ENCODE measurements at places on chromosomes 12 and 14.

DNA sequence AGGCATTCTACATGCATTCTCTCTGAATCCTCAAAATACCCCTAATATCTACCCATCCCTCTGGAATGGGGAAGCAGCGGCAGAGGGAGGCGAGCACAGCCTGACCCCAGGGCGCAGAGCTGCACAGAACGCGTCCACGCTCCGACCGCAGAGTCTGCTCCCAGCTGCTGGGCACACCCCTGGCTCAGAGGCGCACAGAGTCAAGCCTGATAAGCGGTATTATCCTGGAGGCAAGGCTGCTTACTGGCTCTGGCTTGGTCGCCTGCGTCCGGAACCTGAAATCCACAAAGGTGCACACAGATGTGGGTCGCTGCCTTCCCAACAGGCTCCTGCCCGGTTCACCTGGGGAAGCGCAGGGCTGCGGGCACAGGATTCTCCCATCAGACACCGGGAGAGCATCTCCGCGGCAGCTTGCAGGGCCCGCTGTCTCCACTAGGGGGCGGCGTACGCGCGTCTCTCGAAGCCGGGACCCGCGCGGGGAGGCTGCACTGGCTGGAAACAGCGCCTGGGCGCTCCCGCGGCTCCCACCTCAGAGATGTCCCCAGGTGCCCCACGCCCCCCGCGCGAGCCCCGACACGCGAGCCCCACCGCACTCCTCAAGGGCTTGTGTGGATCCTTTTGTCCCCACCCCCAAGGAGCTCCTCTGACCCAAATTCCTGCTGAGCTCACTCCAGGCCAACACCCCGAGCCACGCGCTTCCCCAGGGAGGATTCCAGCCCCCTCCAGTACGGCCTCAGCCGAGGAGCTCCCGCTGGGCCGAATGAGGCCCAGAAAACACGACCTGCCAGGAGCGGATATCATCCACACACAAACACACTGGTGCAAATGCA is 120.1 kb upstream of the FZD10 start:
- DNase-seq, result peak; percentile 71

DNA sequence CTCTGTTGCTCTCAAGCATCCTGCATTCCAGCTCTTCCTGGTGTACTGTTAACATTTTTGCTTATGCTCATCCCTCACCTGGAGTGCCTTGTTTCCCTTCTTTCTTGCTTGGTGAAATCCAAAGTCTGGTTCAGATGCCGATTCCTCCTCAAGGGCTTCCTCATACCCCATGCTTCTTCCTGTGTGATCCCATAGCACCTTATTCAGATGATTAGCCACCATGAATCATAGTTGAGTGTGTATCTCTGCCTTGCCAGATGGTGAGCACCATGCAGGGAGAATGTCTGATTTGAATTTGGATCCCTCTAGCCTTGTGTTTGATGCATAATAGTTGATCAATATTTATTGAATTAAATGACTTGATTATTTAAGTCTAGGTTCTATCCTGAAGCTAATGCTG is 39.4 kb upstream of the ANO4 start:
- peak; percentile 53 for DNase-seq

DNA sequence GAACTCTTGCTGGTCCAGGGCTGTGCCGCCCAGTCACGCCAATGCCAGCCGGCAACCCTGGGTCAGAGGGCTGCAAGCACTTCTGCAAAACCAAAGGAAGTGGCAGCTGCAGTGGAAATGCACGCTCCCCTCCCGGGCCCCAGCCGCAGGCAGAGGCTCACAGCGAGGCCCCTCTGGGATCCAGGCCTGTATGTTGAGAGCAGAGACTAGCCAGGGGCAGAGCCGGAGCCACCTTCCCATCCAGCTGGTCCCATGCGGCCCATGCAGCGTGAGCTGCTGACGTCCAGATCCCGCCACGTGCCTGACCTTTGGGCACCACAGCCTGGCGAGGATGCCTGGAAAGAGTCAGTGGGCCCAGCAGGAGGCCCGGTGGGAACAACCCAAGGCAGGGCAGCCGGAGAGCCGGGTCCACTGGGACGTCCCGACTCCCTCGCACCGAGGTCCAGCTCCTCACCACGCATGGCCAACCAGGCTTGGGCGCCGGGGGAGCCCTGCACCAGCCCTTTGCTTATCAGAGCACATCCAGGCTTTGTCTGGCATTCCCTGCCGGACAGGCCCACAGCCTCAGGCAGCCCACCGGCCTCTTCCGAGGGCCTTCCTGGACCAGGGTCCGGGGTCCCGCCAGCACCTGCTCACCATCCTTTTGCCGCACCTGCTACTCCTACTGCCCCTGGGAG is 4.3 kb downstream of the GPR132 start:
- no peak for DNase-seq

GRCh38 chr12:113252494-113252893 is 31.2 kb downstream of the TPCN1 start:
- DNase-seq, result no peak

GRCh38 chr14:73745571-73746519 is 31.7 kb upstream of the PNMA1 start:
- no peak for DNase-seq

DNA sequence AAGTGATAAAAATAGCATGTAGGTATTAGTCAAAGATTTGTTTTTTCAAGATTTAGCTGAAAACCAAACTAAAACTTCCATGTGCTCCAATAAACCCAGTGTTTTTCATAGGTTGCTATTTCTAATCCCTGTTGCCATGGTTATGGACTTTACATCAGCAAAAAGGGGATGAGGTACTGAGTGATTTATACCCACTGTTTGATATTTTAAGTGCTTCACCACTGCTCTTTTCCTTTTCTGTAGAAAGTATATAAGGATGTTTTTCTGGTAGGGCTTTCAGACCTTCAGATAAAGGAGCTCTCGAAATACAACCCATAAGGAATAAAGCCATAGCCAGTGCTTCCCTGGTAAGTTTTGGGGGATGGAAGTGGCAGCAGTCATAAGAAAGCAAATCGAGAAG is at the start of gene OTOGL:
TSS of gene OTOGL (plus strand) at position 279 of the 400 bp plus-strand sequence. CDS start 109,895 bp downstream, outside the sequence.
- DNase-seq, result no peak

DNA sequence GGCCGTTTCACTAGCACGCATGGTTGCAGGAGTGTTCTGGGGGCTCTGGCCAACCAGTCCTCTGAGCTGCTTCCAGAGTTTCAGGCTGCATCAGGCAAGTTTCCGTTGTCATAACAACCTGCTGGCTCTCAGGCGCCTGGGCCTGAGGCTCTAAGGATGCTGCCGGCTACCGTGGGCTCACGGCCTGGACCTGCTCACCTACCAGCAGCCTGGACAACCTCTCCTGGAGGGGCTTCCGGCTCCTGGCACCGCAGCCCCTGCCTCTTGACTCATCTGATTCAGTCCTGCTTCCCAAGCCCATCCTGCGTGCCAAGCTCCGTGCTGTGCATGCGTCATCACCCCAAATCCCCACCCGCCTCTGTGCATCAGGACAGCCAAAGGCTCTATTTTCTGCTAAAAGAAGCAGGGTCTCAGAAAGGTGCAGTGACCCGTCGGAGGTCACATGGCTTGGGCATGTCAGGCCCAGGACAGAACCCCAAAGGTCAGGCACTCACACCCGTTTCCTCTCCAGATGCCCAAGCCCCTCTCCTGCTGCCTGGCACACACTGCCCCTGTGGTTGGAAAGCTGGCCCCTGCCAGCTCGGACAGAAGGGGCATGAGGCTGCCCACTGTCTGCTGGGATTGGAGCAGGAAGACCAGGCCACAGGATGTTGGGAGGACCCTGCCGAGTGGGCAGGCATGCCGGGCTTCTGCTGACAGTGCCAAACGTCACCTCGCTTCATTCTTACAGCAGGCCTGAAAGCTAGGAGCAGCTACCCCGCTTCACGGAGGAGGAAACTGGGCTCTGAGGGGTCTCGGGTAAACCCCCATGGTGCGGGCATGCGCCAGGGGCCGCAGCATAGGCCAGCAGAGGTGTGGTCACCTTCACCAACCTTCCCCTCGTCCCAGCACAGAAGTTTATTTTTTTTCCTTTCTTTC is 5.7 kb downstream of the BEGAIN start:
- no peak for DNase-seq

DNA sequence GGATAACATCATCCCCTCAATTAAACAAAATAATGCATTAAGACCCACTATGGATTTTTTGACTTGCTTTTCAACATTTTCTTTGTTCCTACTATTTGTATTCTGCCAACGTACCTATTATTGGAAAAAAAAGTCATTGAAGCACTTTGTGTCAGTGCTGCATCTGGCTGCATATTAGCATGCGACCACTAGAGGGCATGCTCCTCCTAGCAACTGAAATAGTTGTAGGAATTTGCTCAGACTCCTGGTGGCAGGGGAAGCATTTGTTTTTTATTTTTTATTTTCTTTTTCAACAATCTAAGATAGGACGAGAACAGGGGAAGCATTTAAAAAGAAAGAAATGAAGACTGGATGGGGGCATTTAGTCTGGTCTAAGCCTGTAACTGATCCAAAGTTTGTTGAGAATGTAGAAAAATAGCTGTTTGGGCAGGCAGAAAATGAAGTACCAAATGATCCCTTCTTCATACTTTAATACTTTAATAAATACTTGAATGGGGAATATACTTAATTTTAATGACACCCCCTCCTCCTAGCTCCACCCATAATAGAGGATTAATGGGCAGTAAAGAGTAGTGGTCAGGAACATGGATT is 14.5 kb upstream of the CLEC4A start:
- DNase-seq, result peak; percentile 38

DNA sequence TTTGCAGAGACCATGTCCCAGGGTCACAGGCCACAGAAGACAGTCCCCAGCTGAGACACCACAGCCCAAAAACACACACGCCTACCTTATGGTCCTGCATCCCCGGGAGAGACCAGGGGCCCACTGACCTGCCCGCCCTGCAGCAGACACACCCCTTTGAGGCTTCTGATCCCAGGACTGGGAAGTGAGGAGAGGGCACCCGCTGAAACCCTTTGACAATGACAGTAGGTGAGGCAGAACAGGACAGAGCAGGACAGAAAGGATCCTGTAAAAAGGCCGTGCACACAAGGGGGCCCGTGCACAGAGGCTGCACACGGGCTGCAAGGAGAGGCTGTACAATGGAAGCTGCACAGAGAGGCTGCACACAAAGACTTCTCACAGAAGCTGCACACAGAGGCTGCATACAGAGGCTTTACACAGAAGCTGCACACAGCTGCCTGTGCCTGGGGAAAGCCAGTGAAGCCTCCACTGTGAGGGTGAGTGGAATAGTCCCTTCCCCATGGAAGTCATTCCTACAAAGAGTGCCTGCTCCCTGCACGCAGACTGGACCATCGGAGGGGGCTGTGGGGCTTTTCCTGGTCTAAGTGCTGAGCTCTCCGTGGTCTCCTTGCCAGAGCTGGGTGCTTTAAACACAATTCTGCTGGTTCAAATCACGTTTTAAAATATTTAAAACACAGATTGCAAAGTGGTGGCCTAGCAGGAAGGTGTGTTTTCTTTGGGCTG is 16.6 kb upstream of the SFSWAP start:
- no peak for DNase-seq

GRCh38 chr14:37903343-37904191 is 304.1 kb upstream of the SSTR1 start:
- peak; percentile 26 for DNase-seq

DNA sequence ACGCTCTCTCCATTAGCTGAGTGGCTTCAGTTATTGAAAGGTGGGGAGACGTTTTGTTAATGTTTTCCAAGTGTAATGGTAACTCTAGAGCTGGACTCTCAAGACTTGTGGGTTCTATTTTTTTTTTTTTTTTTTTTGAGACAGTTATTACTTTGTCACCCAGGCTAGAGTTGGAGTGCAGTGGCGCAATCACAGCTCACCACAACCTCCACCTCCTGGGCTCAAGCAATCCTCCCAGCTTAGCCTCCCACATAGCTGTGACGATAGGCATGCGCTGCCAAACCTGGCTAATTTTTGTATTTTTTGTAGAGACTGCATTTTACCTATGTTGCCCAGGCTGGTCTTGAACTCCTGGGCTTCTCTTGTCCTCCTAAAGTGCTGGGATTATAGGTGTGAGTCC is 26.2 kb downstream of the ATF1 start:
- no peak for DNase-seq

DNA sequence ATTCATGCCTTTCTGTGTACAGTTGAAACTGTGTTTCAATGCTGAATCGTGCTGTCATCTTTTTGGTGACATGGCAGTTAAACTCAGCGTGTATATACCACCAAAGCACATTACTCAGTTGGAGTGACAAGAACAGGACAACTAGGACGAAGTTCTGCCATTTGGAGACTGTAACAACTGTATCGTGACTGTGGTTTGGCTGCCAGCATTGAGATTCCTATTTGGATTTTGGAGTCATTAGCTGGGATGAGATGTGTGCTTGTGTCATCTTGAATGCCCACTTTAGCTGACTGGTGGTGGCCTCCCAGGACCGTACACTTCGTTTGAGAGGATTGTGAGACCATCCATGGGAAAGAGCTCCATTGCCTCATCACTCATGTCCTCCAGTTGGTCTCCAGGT is 42.9 kb downstream of the FBXL14 start:
- no peak for DNase-seq

DNA sequence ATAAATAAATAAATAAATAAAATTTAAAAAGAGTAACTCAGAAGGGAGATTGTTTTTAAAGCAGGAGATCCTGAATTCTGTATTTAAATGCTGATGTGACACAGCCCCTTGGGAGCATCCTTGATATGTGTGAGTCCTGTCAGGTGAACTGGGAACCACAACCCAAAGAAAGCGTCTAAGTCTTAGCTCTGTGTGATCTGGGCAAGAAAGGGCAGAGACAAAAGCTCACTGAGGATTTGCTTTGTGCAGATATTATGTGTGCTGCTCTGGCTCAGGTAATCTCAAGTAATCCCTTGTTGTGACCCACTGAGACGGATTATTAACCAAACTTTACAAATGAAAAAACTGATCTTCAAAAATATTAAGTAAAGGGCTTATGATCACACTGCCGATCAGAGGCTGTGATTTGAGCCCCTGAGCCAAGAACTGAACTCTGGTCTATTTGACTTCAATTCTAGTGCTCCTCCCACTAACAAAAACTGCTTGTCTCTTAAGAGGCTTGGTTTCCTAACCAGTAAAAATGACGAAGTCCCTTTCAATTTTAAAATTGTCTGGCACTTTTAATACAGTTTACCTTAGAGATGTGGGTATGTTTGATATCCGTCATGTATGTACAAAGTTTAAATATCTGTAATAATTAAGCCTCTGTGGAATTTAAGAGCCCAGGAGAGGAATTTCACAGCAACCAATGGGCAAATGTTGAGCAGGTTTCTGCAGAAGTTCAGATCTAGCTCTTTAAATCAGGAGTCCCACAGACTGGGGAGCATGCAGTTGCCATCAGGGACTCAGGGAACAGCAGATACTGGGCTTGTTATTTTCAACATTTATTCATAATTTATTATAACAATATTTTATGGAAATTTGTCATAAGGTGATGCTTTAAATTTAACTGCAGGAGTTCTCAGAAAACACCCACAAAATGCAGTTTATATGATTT is 46.1 kb downstream of the CPM start:
- DNase-seq, result no peak

DNA sequence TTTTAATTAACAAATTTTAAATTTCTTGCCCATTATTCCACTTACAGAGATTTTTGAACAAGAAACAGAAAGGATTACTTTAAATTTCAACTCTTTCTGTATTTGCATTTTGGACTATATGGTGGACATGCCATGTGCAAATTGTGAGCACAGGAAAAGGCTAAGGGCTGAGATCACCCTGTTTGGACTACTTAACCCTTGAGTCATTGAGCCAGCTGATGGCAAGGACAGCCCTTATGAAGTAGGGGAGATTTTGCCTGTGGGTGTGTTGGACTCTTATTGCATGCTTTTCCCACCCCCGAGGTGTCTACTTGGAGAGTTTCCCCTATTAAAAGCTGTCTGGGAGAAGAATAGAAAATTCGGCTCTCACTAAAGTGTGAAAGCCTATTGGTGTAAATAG is 17.2 kb downstream of the DERA start:
- DNase-seq, result no peak

- no peak for DNase-seq
Measured at GRCh38 chr12:4607056-4607455, 41.8 kb downstream of the AKAP3 start.

GRCh38 chr14:95464514-95464913 is 51.9 kb downstream of the SYNE3 start:
- DNase-seq, result no peak

Data from NCI-H1105 (cell line).